ENCODE measurements at places on chromosomes 11 and 22.

- DNase-seq: no peak
These were observed 16.2 kb downstream of the SLC37A2 start for GRCh38 chr11:125079151-125079877.

GRCh38 chr11:33557201-33557600 lies 143.4 kb downstream of the C11orf91 start:
- no peak for DNase-seq

- no peak for DNase-seq
These were observed 4.6 kb downstream of the TMEM86A start for GRCh38 chr11:18703001-18703763.

DNA sequence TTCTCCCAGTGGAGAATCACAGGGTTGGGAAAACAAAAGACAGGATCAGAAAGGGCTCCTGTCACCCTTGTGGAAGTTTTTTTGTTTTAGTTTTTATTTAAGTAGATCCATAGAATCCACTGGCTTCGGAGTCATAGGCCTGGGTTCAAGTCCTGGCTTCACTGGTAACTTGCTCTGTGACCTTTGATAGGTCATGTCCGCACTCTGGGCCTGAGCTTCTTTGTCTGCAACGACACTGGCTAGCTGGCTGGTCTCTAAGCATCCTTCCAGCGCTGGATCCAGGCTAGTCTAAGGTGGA lies 1.4 kb downstream of the ZFTA start:
- no peak for DNase-seq

- no peak for DNase-seq
These were observed 69.8 kb downstream of the GRIK4 start for GRCh38 chr11:120581313-120581712.

DNA sequence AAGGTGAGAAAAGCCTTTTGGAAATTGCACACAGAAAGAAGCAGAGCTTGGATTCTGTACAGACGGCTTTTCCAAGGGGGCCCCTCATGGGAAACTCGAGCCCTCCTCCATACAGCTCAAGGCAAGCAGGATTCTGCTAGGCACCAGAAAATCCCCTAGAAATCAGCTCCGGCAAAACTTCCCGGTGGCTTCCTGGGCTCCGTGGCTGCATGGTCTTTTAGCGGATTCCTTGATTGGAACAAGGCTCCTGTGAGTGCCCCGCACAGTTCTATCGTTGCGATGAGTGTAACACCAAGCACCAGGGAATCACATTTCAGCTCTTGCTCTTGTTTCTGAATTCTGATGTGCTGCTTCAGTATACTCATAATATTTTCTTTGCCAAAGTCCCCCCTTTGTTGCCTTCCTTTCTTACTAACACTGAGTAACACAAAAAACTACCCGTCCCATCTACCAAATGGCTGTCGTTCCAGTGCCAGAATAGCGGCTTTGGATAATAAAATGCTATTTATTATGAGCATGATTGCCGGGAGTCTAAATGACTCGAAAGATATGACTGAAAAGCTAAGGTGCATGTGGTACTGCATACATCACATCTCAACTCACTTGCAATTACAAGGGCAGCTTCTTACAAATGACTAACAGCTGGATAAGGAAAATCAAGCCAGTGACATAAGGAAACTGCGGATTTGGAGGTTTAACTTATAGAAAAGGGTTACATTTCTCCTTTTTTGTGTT lies 494.1 kb downstream of the DLG2 start:
- no peak for DNase-seq

- DNase-seq: no peak
These were observed 51.8 kb upstream of the SLC22A12 start for GRCh38 chr11:64539239-64539638.

DNA sequence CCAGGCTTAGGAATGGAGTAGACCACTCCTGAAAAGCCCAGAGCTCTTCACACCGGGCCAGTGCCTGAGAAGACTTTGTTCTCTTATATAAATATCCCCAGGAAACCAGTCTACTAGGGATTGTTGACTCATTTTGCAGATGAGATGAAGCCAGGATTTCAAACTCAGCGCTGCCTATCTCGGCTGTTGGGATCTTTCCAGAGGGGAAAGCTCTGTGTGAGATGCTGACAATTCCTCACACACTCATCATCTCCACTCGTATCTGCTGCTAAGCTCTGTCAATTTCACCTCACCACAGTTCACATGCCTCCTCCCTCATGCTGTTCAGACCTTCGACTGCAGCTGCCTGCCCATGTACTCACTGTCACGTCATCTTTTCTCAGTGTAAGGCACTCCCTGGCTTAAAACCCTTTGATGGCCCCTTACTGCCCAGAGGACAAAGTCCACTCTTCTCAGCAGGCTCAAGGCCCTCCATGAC lies 12.5 kb downstream of the USH1C start:
- no peak for DNase-seq

DNA sequence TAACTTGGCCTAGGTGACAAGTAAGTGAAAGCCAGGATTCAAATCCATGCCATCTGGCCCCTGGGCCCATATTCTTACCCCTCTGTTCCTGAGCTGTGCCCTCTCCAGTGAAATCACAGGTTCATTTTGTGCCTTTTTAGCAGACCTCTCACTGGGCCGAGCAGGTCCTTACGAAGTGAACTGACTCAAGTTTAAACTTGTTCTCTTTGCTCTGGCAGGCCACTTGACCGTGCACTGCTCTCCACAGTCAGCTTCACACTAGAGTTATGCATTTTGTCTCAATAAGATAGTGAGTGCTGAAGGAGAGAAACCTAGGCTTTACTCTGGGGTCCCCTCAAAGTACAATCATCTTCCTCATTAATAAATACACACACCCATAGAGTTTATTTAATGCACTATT lies 40.7 kb downstream of the ARFGAP3 start:
- no peak for DNase-seq

GRCh38 chr11:14315130-14315529 lies 43.9 kb downstream of the RRAS2 start:
- DNase-seq: no peak

GRCh38 chr22:38026130-38027111 lies 30.8 kb upstream of the PICK1 start:
- DNase-seq: no peak

- DNase-seq: no peak
These were observed 871.5 kb upstream of the CCDC90B start for GRCh38 chr11:84157639-84158038.
